H9 (cell line): ENCODE measurements at places on chromosomes 13 and 19.
A peak's percentile ranks its signal among the peaks of the same experiment; 100 is the strongest.

DNA sequence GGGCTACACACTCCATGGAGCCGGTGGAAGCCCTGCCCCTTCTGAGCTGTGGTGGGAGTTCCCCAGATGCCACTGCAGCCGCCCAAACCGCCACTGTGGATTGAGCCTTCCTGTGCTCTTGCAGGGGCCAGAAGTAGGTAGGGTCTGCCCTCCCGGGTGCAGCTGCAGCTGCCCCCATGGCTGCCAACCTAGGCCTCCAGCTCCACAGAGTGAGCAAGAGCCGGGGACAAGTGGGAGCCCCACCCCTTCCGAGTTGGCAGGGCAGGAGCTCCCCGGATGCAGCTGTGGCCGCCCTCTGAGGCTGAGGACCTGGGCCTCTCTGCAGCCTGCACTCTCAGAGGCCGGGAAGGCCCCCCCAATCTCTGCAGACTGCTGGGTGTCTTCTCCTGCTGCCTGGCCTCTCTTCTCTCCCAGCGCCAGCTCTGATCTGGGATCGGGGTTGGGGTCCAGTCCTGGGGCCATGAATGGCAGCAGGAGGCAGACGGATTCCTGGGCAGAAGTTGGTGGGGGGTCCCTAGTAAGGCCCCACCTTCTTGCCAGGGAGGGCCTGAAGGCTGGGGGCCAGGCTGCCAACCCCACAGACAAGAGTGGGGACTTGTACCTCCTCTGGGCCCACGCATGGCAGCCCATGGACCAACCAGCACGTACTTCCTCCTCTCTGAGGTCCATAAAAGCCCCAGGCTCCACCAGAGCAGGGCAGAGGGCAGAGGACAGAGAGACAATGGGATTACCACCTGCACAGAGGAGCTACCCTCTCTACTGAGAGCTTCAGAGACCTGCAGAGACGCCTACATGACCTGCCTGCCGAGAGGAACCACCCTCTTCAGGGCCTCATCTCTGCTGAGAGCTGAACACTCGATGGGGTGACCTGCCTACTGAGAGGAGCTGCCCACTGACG lies 28.9 kb downstream of the AP2S1 start:
- peak; percentile 41 for DNase-seq

- DNase-seq, result no peak
These were observed 25.0 kb upstream of the NAPA start for GRCh38 chr19:47539747-47540311.

DNA sequence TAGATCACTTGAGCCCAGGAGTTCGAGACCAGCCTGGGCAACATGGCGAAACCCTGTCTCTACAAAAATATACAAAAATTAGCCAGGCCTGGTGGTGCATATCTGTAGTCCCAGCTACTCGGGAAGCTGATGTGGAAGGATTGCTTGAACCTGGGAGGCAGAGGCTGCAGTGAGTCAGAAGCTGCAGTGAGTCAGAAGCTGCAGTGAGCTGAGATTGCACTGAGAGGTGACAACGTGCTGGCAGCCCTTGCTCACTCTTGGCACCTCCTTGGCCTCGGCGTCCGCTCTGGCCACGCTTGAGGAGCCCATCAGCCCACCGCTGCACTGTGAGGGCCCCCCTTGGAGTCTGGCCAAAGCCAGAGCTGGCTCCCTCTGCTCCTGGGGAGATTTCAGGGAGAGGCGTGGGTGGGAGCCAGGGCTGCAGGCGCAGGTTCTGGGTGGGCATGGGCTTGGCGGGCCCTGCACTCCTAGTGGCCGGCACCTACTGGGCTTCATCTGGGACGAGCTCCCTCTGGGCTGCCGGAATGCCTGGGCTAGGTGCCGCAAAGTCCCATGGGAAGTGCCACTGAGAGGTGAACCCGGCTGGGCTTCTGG lies 39.5 kb upstream of the RPL21 start:
- no peak for DNase-seq

DNA sequence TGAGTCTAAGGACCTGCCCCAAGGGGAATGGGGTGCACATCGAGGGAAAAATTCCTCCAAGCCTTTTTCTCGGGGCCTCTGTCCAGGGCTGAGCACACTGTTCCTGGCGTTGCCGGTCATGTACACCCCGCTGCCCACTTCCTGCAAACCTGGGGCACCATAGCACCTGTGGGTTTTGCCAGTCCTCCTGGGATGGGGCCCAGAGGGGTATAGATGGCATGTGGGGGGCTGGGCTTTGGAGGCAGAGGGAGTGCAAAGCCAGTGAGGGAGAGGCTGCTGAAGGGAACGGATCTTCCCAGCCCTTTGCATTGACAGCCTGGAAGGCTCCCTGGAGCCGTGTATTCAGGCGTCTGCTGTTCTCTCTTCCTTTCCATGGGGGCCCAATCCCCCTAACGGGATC lies 187.3 kb downstream of the ZNF536 start:
- DNase-seq, result no peak

GRCh38 chr19:17035842-17036424 lies 9.3 kb upstream of the CPAMD8 start:
- no peak for DNase-seq

DNA sequence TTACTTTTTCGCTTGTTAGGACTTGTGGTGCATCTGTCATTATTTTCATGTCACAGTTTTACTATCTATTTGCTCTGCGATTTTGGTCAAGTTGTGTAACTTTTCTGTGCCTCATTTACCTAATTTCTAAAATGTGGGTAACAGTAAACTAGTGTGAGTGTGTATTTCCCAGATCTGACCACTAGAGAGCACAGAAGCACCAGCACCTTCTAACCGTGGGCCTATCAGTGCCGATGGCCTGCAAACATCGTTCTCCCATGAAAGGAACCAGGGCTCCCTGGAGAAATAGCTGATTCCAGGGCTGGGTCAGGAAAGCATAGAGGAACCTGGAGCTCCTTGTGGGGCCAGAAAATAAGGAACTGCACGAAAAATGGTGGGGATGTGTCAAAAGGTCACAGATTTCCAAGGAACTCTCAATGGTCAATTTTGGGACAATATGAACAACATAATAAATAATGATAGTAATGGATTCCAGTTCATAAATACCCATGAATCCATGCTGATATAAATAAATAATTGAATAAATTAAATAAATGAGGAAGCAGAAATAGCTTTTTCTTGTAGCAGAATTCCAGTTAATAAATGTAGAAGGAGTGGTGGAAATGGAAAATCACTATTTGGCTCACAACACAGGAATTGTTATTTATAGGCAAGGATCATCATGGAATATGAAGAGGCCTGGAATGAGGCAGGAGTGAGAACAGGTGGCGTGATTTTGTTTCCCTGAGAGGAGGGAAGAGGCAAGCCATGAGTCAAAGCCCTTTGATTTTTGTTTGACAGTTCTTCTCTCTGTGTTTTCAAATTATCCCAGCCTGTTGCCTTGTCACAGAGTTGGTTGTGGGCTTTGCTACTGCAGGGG lies 31.1 kb downstream of the CEACAM8 start:
- DNase-seq, result peak; percentile 61

DNA sequence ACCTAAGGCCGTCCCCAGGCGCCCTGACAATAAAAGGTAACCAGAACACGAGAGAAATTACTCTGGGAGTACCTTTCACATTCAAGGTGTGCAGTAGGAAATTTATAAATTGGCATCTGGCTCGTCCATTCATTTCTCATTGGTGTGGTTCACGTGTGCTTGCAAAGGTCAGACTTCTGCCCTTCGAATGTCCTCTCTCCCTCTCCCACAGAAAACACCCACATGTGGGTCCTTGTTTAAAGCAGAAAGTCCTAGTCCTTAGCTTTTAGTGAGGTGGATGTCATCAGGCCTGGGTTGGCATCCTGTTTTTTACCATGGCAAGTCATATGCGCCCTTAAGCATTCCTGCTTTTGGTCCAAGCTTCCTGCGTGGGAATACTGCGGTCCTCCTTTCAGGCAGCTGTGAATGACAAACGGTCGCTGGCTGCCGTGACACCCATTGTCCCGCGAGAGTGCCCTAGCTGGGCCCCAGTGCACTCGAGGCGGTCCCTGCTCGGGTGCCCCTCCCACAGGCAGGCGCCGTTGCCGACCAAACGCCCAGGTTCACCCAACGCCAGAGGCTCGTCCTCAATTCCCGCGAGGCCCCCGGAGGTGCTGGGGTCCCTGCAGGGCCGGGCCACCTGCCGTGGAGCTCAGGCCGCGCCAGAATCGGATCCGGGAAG lies at the start of gene NUDT19:
NUDT19 (plus strand) TSS at position 531 of the 661 bp plus-strand sequence. CDS start 140 bp downstream, outside the sequence.
- DNase-seq, result peak; percentile 71

- DNase-seq, result no peak
These were observed 53.3 kb downstream of the CEBPG start for GRCh38 chr19:33426621-33427361.

- DNase-seq, result no peak
These were observed 237.6 kb upstream of the IRS2 start for GRCh38 chr13:110023729-110024644.

DNA sequence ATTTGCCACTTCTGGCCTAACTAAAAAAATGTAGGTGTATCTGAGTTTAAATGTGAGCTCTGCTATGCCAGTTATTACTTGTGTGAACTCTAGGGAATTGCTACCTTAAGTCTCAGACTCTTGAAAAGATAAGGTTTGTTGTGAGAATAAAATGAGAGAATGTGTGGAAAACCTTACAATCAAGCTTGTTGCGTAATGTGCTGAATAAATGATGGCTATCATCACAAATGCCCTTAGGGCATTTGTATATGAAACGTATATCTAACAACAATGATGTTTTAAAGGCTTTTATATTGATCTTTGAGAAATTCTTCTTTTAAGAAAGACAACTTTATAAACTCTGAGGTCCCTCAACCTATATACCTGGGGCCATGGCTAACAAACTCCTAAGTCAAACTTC lies 384.8 kb downstream of the ITGBL1 start:
- no peak for DNase-seq

GRCh38 chr13:67283637-67284036 lies 53.5 kb upstream of the PCDH9 start:
- DNase-seq, result no peak

DNA sequence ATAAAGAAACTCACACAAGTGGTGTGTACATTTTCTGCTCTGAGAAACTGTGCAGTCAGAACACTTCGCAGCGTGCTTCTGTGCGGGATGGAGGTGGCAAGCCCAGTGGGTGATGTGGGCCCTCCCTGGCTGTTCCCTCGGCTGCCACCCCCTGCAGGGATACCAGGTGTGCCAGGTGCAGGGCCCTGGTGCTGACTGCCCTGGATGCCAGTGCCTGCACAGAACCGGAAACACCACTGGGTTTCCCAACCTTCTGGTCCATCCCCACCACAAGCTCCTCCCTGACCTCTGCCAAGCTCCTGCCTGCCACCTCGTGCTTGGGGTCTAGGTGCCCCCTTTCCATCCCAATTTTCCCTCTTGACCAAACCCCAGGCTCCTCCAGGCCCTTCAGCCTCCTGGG lies 81.9 kb upstream of the MCF2L start:
- DNase-seq, result no peak

GRCh38 chr13:80441968-80442367 lies 101.0 kb upstream of the SPRY2 start:
- DNase-seq, result no peak

- no peak for DNase-seq
These were observed 10.5 kb upstream of the RAP2A start for GRCh38 chr13:97423300-97424045.

- DNase-seq, result no peak
These were observed 713.5 kb downstream of the DIAPH3 start for GRCh38 chr13:59450229-59450628.

- DNase-seq, result no peak
These were observed 10.4 kb downstream of the ARL11 start for GRCh38 chr13:49638744-49639072.

- DNase-seq, result no peak
These were observed 5.2 kb downstream of the IGLON5 start for GRCh38 chr19:51316688-51317087.

- no peak for DNase-seq
These were observed 681 bp downstream of the SLC5A5 start for GRCh38 chr19:17872251-17873001.

DNA sequence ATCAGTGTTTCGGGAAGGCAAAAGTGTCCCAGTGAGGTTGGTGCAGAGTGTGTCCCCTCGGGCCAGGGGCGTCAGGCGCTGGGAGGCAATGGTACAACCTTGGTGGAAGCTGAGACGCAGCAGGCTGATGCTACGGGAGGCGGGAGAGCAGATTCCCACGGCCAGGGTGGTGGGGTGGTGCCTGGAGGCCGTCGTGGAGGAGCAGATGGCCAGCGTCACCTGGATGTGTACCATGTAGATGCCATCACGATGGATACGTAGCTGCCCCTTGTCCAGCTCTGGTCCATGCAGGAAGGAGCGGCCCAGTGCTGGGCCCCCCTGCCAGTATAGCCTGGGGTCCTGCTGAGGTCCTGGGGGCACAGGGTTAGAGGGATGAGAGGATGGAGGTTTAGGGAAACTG lies 4.9 kb downstream of the CD70 start:
- DNase-seq, result no peak

DNA sequence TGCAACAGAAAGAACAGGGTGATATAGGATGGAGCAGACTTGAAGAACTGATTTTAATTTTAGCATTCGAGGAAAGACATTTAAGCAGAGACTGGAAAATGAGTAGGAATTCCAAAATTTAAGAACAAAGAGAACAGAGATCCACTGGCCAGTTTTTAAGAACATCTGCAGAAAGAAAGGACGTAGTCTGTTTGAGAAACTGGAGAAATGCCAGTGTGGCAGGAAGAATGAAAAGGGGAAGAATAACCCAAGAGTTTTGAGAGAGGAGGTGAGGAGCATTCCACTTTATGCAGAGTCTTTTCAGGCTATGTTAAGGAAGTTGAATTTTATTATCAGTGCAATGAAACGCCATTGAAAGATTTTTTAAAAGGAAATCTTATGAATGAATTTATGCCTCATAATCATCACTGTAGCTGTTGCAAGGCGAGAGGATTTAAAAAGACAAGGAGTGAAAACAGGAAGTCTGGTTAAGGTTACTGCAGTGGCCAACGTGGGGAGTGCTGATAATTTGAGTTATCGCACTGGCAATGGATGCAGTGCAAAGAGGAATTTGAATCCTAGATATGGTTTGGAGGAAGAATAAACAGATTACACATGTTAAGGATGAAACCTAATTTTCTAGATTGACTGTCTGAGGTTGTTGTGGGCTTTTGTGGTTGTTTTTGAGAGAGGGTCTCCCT lies 253.8 kb downstream of the DACH1 start:
- DNase-seq, result no peak

- DNase-seq, result peak; percentile 28
These were observed 1.7 kb upstream of the FAM83E start for GRCh38 chr19:48616491-48617056.

DNA sequence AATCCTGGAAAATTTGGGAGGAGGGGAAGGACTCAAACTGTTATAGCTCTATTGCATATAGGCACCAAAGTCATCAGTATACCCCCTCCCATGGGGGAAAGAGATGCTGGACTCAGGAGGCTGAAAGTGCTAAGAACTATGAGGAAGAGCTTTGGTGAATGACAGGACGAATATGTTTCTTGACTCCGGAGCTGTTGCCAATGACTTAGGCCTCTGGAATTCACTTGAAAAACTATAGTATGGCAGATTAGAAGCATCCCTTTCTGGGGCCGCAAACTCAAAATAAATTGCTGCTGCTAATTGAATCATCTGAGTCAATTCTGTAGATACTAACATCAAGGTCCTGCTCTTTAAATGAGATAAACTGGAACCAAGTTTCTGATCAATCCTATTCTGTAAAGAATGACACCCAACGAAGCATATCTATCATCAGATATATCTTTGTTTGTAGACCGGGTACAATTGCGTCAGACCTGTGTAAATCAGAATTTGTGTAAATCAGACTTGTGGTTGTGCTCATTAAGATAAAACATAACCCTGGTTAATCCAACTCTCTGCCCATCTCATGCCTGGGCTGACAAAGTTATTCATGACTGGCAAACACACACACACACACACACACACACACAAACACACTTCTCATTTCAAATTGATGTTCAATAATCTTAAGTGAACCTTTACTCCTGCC lies 1793.8 kb upstream of the PCDH20 start:
- no peak for DNase-seq
